ENCODE measurements at places on chromosomes 7 and 10.

DNA sequence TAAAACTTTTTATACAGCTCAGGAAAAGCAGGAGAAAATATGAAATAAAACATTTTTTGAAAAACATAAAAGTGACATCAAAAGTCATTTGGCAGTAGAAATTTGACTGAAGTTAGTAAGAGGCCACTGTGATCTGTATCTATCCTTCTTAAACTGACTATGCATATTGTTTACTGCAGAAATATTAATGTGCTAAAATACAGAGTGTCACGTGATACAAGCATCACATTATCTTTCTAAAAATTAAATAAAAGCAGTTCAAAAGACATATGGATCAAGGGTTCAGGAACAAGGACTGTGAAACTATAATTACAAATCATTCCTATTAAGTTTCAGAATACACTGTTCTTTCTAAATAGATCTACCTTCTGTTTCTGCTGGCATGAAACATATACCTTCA is 33.7 kb downstream of the PARP12 start:
- DNase-seq, result no peak

DNA sequence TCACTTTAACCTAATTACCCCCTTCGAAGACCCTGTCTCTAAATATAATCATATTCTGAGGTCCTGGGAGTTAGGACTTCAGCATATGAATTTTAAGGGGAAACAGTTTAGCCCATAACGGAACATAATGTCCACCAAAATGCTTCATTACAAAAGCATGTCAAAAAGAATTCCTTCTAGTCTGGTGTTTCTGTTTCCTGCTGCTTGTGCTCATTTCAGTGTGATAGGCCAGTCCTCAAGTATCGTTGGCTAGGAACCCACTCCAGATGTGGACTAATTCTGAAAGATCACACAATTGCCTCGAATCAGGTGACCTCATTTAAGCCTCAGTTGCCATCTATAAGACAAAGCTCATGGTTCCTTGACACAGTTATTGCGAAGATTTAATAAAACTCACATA is 29.6 kb downstream of the INPP5F start:
- DNase-seq, result no peak

- no peak for DNase-seq
These were observed 53.1 kb upstream of the PDCD4 start for GRCh38 chr10:110818311-110819256.

DNA sequence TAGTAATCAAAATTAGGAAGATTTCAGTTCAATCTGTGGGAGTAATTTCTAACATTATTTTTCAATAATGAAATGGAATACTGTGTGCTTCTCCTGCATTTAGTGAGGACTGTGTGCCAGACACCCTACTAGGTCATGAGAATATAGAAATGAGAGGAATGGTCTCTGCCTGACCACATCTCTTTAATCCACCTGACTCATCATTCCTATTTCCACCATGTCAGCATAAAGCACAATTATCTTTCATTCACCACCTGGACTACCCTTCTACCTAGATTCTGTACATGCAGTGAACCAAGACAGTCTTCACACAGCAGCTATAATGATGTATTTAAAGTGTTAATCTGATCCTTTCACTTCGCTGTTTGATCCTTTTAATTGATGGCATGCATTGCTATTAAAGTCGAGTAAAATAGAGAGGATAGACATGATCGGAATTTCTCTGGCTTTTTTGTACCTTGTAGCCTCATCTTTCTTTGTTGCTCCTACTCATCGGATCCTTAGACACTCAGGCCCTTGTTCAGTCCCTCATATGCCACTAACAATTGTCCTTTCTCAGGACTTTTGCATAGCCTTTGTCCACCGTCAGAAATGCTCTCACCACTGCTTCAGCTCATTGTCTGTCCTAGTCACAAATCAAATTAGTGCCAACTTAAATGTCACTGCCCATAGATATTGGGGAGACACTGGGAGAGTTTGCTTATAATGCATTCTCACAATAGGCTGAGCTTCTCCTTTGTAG is 1037.1 kb downstream of the REEP3 start:
- no peak for DNase-seq

DNA sequence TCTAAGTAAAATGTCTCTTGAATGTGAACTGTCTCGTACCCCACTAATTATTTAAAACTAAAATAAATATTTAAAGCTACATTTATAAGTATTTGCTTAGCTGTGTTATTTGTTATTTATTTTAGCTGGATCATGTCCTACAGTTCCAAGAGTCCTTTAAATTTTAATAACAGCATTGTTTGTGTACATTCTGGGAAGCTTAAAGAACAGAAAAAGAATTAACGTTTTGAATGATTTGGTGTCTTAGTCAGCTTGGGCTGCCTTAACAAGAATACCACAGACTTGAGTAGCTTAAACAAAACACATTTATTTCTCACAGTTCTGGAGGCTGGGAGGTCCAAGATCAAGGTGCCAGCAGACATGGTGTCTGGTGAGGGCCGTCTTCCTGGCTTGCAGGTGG is 107.4 kb downstream of the ITIH5 start:
- no peak for DNase-seq

- DNase-seq, result no peak
These were observed 1.7 kb upstream of the FUOM start for GRCh38 chr10:133359554-133359971.

Data from hypothalamus (tissue), 51 donors.